ENCODE measurements at places on chromosomes 3 and 15.

- no peak for DNase-seq
Observed at GRCh38 chr3:154085799-154086198, 35.4 kb upstream of the ARHGEF26 start.

GRCh38 chr15:79185199-79185598 is 94.6 kb upstream of the RASGRF1 start:
- DNase-seq: no peak

- DNase-seq: no peak
Observed at GRCh38 chr3:14989943-14990779, 42.8 kb downstream of the NR2C2 start.

DNA sequence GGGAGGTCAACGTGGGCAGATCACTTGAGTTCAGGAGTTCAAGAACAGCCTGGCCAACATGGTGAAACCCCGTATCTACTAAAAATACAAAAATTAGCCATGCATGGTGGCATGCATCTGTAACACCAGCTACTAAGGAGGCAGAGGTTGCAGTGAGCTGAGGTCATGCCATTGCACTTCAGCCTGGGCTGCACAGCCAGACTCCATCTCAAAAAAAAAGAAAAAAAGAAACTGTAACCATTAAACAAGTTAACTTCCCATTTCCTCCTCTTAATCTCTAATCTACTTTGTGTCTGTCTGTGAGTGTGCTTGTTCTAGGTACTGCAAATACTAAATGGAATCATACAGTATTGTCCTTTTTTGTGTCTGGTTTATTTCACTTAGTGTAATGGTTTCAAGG is 2.7 kb downstream of the RBM6 start:
- DNase-seq: no peak

GRCh38 chr3:52468336-52468735 is 12.9 kb downstream of the NISCH start:
- no peak for DNase-seq

GRCh38 chr3:186598108-186598784 is 14.6 kb upstream of the AHSG start:
- DNase-seq: no peak

DNA sequence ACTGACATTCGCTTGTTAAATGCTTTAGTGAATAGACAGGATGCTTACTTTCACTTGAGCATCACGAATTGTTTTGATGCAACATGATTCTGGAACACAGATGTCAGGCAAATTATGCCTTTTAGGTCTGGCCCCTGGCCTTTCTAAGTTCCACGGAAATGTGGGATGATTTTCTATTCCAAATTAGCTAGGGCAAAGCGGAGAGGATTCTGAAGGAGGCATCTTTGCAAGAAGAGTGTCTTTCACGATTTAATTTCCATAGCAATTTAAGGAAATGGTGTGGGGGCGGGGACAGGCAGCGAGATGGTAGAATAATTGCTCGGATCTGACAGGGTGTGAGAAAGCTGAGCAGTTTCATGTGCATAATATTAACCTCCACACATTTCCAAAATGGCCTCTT is 238.5 kb upstream of the KCNMB2 start:
- no peak for DNase-seq

GRCh38 chr15:60649845-60650548 is 171.1 kb upstream of the ICE2 start:
- no peak for DNase-seq
